ENCODE measurements at places on chromosomes 2 and 18.
A peak's percentile ranks its signal among the peaks of the same experiment; 100 is the strongest.

- no peak for DNase-seq
These were observed 35.8 kb downstream of the CASP10 start for GRCh38 chr2:201218780-201219179.

GRCh38 chr2:229775614-229776313 is 61.4 kb upstream of the DNER start:
- DNase-seq, result no peak

DNA sequence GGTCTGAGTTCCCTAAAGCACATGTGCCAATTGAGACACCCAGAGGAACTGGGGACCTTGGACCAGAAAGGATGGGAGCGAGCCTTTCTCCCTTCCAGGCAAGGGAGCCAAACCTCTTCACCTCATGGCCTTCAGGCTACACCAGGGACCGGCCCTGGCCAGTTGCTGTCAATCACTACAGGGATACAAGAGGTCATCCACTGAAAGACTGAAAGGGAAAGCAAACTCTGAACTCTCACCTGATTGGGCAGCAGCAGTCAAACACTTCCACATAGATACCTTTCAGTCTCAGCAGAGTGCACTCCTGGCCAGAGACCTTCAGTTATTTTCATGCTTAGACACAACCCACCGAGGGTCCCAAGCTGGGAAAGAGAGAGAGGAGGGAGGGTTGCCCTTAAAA is 1956.0 kb upstream of the LRRTM1 start:
- DNase-seq, result no peak

- DNase-seq, result no peak
These were observed 84.5 kb upstream of the MCFD2 start for GRCh38 chr2:46999857-47000678.

GRCh38 chr2:173983391-173983871 is 18.3 kb upstream of the SP3 start:
- peak; percentile 87 for DNase-seq

DNA sequence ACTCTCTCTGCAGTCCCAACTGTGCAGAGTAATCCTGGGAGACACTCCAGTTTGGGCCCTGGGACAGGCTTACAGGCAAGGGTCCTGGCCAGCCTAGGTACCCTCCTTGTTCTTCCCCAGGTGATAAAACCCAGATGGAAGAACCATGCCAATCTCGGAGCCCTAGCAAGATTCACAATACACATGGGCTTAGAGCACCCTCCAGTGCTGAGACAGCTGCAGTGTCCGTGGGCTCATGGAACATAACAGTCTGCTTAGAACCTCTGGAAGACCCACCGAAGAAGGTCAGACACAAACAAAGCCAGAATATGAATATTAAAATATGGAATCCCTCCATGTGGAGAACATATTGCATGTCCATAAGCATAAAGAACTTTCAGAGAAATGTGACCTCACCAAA is 568.1 kb downstream of the KCNJ3 start:
- no peak for DNase-seq

- no peak for DNase-seq
These were observed 16.2 kb upstream of the MAPRE2 start for GRCh38 chr18:35024965-35025364.

GRCh38 chr2:240240781-240241180 is 100.3 kb upstream of the OTOS start:
- no peak for DNase-seq
